ENCODE measurements at places on chromosomes 7 and 10. TPM values are rescaled to one million over a fixed set of nuclear protein-coding genes. Genes with fewer than 3 reads are reported as not detected.

SPDYE9 gene
- 0.15 TPM for polyA plus RNA-seq

PRF1 gene
- polyA plus RNA-seq = 130 TPM

ADAM12 gene
- 1.9 TPM for polyA plus RNA-seq

DNA sequence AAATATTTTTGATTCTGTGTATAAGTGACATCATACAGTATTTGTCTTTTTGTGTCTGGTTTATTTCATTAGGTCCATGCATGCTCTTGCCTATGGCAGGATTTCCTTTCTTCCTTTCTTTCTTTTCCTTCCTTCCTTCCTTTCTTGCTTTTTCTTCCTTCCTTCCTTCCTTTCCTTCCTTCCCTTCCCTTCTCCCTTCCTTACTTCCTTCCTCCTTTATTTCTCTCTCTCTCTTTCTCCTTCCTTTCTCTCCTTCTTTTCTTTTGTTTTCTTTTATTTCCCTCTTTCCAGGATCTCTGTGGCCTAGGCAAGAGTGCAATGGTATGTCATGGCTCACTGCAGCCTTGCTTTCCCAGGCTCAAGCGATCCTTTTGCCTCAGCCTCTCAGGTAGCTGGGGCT lies 31.4 kb upstream of the CALU start:
- H3K27ac ChIP-seq = no peak overlapping the region
- H3K4me3 ChIP-seq = no peak overlapping the region
- peaks cover 4% of the 10 kb centered on the region for H3K27me3 ChIP-seq
- no peaks in the 10 kb centered on the region for H3K36me3 ChIP-seq

- no peaks in the 10 kb centered on the region for H3K4me1 ChIP-seq
- H3K27ac ChIP-seq = no peak overlapping the region
- H3K4me3 ChIP-seq = no peak overlapping the region
- peak; percentile 3 for DNase-seq
- no peaks in the 10 kb centered on the region for H3K27me3 ChIP-seq
These were observed 230.1 kb downstream of the TCERG1L start for GRCh38 chr10:131081376-131081775.

DNA sequence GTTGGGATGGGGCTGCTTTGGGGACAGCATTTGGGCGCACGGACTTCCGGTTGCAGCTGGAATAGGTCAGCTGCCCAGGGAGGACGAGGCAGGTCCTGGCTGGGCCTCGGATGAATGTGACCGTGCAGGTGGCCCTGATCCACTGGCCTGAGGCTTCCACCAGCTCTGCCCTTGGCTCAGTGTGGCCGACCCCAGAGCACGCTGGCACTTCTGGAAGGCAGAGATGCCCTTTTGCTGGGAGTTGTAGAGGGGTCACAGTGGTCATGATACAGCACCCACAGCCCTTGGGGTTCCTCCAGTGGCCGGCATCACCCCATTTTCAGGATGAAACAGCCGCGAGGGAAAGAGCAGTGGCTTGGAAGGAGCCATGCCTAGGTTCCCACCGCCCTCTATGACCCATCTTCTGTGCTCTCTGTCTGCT lies 19.0 kb downstream of the ADCY1 start:
- no peaks in the 10 kb centered on the region for H3K36me3 ChIP-seq
- no peaks in the 10 kb centered on the region for H3K4me1 ChIP-seq
- H3K27ac ChIP-seq = no peak overlapping the region
- no peaks in the 10 kb centered on the region for H3K27me3 ChIP-seq
- DNase-seq = no peak
- H3K4me3 ChIP-seq = no peak overlapping the region

DNA sequence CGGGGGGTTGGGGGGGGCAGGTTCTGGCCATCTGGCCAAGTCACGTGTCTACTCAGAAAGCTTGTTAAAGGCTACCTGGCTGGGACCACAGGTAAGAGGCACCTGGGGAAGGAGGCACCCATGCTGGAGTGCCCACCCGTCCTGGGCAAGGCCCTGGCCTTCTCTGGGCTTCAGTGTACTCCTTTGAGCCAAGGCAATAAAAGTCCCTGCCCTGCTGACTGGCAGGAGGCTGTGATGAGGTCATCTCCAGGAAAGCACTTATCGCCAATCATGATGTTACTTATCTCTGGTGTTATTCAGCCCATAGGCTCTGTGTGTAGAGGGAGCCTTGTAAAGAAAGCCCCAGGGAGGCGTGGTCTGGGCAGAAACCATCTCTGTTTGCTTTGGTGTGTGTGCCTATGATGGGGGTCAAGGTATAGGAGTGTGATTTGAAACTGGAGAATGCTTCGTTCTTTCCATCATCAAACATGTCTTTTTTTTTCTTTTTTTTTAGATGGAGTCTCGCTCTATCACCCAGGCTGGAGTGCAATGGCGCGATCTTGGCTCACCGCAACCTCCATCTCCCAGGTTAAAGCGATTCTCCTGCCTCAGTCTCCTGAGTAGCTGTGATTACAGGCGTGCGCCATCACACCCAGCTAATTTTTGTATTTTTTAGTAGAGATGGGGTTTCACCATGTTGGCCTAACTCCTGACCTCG lies 2.5 kb upstream of the CLDN4 start:
- H3K27ac ChIP-seq = peak overlapping the region; percentile 47
- no peak for DNase-seq
- no peaks in the 10 kb centered on the region for H3K36me3 ChIP-seq
- no peaks in the 10 kb centered on the region for H3K27me3 ChIP-seq
- H3K4me3 ChIP-seq = no peak overlapping the region
- H3K4me1 ChIP-seq = peaks cover 38% of the 10 kb centered on the region
